ENCODE measurements at places on chromosomes 2 and 18. TPM values are rescaled to one million over a fixed set of nuclear protein-coding genes. Genes with fewer than 3 reads are reported as not detected.

BBS5 gene
- 4.6 TPM for total RNA-seq

ITGA4 gene
- 31.1 TPM for total RNA-seq

SERPINB13 gene
- not detected for total RNA-seq

DYNAP gene
- total RNA-seq = not detected

PMAIP1 gene
- total RNA-seq = 33.0 TPM

NABP1 gene
- total RNA-seq = 18.0 TPM

DNAJC5G gene
- not detected for total RNA-seq

WDR7 gene
- 6.8 TPM for total RNA-seq

SPDYA gene
- total RNA-seq = 0.17 TPM

TANK gene
- 27.6 TPM for total RNA-seq

CHN1 gene
- total RNA-seq = 54.6 TPM

LDAH gene
- total RNA-seq = 17.1 TPM

DPYSL5 gene
- not detected for total RNA-seq

LCT gene
- not detected for total RNA-seq

DSEL gene
- total RNA-seq = 18.0 TPM

GORASP2 gene
- 104 TPM for total RNA-seq

NPPC gene
- total RNA-seq = not detected

CABYR gene
- 6.7 TPM for total RNA-seq

FKBP1B gene
- total RNA-seq = 16.8 TPM

All from bronchus fibroblast of lung (primary cell).